ENCODE measurements at places on chromosomes 2 and 18.
A peak's percentile ranks its signal among the peaks of the same experiment; 100 is the strongest.

GRCh38 chr2:32760628-32761027, 132.8 kb downstream of the TTC27 start:
- no peak for DNase-seq

GRCh38 chr2:199455210-199455544, 2.6 kb downstream of the SATB2 start:
- DNase-seq: no peak

DNA sequence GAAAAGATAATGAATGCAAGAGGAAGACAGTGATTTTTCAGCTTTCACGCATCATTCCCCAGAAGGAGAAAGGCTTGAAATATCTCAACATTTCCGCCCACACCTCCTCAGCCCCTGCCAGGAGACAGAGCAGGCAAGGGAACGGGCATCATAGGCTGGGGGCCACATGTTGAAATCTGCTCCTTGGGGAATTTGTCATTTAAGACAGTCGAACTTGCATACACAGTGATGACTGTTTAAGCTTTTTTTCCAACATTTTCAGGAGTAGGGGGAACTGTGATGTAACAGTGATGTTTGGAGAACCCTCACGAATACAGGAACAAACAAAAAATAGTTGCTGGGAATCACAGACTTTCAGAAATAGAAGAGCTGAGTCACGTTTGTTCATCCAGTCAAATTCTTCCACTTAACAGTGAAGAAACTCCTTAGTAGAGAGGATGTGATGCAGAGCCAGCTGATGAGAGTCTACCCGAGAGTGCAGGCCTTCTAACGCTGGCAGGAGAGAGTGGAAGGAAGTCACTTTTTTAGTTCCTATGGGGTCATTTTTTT, 266.8 kb downstream of the ALPK2 start:
- no peak for DNase-seq

- no peak for DNase-seq
Measured at GRCh38 chr2:38601463-38602135, 1.1 kb downstream of the HNRNPLL start.

- DNase-seq: no peak
Measured at GRCh38 chr2:3257166-3257565, 120.5 kb downstream of the EIPR1 start.

GRCh38 chr2:186058614-186059013, 320.0 kb downstream of the FSIP2 start:
- DNase-seq: no peak

DNA sequence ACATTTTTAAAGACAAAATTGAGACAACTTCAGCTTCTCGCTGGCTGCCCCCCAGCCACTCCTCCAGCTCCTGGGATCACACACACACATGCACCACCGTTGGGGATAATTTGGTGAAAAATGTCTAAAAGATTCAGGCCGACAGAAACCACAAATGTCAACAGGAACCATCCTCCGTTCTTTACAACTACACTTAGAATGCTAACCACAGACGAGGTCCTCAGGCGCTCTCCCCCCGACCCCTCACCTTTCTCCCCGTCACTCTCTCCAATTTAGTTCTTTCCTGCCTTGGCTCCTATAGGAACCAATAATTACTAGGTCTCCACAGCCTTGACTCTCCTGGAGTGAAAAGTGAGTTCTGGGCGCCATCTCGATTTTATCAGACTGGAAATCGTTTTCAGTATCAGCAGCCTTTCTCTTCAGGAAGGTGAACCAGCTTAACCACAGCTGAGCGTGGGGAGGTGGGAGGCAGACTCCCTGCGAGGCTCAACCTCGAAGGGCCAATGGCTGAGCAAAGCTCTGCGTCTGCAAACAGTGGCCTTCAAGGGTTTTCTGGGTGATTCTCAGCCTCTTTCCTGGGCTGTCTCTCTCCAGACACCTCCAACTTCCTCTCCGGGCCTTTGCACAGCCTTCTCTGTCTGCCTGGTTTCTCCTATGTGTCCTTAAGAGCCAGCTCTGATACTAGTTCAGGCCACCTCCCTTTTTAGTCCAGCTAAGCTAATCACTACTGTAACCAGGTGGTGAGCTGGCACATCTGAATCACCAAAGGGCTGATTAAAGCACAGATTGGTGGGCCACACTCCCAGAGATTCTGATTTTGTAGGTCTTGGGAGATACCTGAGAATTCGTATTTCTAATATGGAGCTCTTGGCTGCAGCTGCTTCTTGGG, 115.7 kb upstream of the COPS8 start:
- DNase-seq: peak; percentile 26

Measured in stimulated activated CD4-positive, alpha-beta T cell treated with anti-CD3 and anti-CD28 coated beads, Interleukin-2, amount 100 ng/mL, for 24 hours (primary cell).